ENCODE measurements at places on chromosomes 6 and 20.
A peak's percentile ranks its signal among the peaks of the same experiment; 100 is the strongest.

GRCh38 chr6:158279615-158280014, 32.6 kb upstream of the TULP4 start:
- DNase-seq = no peak

GRCh38 chr6:109093732-109094415, 772 bp downstream of the SESN1 start:
- DNase-seq = no peak

DNA sequence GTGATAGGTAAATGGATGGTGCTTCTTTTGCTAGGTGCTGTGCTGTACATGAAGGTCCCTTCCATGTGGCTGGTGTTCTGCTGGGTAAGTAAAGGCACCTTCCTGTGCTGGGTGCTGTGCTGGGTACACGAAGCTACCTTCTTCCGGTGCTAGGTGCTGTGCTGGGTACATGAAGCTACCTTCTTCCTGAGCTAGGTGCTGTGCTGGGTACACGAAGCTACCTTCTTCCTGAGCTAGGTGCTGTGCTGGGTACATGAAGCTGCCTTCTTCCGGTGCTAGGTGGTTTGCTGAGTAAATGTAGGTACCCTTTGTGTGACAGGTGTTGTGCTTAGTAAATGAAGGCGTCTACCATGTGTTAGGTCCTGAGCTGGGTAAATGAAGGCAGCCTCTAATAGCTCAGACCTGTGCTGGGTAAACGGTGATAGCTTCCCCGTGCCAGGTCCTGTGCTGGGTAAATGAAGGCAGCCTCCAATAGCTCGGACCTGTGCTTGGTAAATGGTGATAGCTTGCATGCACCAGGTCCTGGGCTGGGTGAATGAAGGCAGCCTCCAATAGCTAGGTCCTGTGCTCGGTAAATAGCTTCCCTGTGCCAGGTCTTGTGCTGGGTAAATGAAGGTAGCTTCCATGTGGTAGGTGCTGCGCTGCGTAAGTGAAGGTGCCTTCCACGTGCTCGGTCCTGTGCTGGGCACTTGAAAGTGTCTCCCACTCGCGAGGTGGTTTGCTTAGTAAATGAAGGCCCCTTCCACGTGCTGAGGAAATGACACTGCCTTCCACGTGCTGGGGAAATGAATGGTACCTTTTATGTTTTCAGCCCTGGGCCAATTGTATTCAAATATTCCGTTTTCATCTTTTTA, 115.5 kb downstream of the ERMARD start:
- DNase-seq = no peak

DNA sequence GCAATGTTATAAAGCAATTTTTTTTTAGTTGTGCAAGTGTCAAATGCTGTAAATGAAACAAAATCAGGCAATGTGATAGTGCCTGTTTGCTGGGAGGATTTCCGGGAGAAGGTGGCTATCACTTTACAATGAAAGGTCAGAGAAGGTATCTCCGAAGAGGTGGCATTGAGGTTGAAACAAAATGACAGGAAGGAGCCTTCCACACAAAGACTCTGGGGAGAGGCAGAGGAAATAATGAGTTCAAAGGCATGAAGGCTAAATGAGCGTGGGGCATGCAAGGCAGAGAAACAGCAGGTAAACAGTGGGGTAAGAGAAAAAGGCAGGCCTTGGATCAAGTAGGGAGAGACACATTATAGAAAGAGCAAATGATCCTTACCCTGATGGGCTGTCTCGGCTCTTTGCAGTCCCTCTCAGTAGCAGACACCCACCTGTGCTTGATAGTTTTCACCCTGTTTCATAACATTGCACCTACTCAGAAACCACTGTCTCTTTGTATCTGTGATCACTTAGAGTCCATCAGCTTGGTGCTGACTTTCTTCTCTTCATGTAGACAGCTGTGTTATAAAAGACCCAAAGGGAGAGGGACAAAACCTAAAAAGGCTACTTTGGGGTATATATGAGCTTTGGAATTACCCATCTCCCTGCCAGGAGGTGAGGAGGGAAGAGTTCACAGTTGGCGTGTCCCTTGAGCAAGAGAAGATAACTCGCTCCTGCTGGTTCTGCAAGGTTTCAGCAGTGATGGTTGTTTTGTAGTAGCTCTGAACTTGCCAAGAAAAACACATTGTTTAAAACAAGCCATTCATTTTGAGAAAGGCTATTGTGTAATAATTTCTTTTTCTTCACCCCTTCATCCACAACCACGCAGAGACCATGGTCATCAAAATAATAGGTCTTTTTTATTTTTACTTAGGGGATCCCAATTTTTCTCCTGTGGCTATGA, 22.3 kb downstream of the NRN1 start:
- DNase-seq = no peak

DNA sequence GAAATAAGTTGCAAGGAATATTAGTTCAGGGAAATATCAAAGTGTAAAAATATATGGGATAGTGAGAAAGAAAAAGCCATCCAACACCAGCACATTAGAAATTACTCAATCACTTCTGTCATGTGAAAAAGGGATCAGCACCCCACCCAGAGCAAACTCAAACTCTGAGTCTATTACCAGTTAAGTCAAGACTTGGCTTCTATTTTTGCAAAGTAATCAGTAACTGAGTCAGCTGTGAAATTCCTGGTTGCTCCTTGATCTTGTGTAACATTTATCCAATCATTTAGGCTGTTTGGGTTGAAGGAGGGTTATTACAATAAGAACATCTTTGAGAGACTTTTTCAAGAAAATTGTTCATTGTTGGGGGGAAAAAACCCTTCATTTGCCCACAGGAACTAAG, 51.2 kb downstream of the SLC22A23 start:
- DNase-seq = no peak

- DNase-seq = no peak
These were observed 5.5 kb upstream of the ABCF1 start for GRCh38 chr6:30565772-30566171.

DNA sequence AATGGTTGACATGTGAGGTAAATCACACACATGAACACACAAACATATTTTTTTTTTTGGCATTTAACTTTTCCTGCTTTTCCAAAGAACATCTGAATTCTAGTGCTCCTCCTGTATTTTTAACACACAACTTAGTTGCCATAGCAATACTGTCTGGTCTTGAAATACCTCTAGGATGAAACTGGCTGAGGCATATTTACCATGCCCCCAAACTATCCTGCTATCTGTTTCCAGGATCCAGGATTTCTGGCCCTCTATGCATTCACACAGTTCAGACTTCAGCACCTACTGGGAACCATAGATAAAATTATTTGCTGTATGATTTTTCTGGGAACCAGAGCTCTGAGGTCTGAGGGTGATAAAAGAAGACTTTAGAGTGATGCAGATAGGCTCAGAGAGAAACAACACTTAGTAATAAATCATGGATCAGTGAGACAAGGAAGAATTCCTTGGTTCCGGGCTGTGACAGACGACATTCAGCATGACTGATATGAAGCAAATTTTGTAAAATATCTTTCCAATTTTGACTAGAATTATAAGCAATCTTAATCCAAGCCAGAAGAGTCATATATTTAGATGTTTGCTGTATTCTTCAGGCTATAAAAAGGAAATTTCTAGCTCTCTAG, 359.7 kb downstream of the BTBD9 start:
- DNase-seq = no peak

GRCh38 chr6:157527471-157527907, 146.5 kb downstream of the ZDHHC14 start:
- no peak for DNase-seq

DNA sequence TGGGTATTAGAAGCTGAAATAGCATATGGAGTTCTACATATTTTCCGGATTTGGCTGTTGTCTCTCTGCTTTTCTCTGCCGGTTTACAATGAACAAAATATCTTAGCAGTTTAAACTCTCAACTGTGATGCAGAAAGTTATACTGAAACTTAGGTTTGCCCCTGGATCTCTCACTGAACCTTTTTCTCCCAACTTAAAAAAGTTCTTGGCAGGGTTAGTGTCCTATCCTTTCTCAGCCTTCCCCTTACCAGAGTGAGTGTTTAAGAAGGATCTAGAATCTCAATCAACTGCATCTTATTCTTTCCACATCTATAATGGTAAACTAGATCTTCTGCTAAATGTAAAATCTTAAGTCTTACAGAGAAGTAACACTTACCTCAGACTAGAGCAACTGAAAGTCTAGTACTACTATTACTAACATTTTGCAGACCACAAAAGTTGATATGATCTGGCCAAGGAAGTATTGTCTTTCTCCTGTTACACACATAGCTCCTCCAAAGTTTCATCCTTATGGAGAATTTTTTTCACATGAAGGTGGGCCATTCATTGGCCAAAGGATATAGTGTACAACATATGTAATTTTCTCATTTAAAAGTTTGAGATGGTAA, 392.3 kb upstream of the RUNX2 start:
- no peak for DNase-seq

GRCh38 chr6:79078075-79078969, at the start of gene PHIP:
TSS of gene PHIP (minus strand) at chr6:79078254. CDS start at chr6:79078068, 186 bp downstream.
- peak; percentile 97 for DNase-seq

DNA sequence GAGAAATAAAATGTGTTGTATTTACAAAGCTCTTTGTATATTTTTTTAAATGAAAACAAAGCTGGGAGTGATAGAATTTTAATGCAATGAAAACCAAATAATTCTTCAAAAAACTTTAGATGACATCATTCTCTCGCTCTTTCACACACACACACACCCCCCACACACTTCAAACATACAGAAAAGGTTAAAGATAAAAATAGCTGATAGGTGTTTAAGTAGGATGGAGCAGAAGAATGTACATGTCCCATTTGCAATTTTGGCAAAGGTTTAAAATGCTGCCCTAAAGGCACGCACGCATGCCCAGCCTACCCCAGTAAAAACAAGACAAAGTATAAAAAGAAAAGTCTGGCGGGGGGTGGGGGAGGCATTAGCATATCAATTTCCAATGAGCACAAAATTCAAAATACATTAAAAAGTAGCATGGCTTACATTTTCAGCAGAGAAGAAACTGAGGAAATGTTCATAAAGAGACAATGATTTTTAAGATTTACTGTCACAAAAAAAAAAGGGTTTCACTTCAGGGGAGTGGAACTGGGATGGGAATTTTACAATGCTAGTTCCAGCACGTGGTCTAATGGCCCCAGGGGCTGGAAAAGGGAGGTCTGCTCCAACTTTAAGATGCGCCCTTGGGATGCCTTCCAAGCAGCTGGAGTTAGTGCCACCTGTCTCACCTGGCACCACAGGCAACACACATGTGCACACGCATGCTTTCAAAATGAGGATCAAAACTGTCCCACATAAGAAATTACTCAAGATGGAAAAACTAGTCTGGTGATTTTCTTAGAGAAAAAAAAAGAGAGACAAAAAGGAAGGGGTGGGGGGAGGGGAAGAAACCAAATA, 55.1 kb upstream of the NFATC2 start:
- DNase-seq = no peak

- DNase-seq = no peak
These were observed 185.7 kb upstream of the MARCKS start for GRCh38 chr6:113671421-113671820.

DNA sequence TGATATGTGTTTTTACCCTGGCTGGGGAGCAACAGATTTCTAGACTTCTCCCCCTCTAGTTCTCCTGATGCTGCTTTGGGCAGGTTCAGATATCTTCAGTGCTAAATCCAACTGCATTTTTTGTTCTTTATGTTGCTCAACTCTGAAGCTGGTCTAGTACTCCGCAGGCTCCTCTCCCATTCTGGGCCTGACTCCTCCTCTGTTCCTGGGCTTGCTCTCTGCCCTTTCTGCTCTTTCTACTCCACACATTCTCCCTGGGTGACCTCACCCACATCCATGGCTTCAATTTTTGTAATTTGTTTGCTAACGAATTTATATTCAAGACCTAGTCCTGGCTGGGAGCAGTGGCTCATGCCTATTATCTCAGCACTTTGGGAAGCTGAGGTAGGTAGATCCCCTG, 6.4 kb downstream of the FYN start:
- DNase-seq = no peak

GRCh38 chr6:16713597-16713996, 47.7 kb downstream of the ATXN1 start:
- no peak for DNase-seq

DNA sequence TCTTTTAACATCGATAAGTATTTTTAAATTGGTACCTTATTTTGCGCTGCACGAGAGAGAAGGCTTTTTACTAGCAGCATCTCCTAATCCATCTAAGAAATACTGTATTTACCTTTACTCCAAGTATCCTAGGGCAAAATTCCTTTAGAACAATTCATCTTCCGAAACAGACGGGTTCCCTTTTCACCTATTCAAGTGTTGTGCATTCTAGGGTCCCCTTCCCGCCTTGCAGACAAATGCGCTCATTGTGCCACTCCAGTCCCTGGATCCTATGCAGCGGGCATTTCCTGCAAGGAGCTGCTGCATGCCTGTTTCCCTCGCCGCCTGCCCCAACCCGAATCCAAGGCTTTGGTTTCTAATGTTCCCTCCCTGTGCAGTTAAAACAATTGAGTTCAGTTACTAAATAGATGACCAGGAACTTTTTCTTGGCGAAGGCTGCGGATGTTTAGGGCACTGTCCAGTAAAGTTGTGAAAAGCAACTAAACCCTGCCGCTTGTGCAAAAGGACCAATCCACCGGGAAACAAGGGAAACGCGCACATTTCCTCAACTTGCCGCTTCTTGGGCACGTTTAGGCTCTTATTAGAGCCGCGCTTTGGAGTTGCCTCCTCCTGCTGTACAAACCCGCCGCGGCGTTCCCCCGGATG, 556 bp upstream of the SCAF8 start:
- no peak for DNase-seq

DNA sequence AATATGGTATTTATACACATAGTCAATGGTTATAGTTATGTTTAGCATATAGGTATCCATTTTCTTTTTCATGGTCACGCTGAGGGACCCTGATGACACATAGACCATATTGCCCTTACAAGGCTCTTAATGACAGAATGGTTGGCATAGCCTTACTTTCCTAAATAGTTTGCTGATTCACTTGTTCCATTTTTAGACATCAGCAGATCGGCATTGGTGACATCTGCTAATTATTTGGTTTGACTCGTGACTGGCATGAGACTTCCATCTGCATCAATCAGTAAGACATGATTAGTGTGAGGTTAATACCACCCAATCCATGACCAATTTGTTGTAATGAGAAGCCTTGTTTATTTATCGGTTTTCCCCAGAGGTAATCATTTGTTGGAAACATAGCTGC, 309.7 kb downstream of the ALDH8A1 start:
- no peak for DNase-seq

DNA sequence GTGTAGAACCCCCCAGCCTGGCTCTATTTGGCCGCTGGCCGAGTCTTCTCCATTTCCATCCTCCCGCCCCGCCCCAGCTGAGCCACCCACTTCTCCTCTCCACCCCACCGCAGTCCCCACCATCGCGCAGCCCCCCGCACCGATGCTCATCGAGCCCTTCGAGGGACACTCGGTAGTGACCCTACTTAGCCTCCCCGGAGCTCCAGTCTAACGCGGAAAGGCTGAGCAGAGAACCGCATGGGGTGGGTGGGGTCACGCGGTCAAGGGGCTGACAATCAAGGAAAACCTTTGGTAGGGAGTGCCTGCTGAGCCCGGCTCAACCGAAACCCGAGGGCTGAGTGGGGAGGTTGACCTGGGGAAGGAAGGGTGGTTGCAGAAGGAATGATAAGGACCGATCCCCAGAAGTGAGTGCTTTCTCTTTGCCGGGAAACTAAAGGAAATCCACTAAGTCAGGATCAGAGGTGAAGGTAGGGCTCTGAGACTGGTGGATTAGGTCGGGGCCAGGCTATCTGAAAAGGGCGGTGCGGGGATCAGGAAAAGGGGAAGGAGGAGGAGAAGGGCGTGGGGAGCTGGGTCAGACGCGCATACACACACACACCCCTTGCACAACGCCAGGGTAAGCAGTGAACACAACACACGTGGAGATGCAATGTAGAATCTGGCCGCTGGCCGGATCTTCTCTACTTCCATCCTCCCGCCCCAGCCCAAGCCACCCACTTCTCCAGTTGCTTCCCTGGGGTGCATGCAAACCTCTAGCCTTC, 49.8 kb downstream of the CPXM1 start:
- peak; percentile 80 for DNase-seq

Measured in Right ventricle myocardium inferior (tissue), 1 donor.